ENCODE measurements at places on chromosomes 5 and 9.

DNA sequence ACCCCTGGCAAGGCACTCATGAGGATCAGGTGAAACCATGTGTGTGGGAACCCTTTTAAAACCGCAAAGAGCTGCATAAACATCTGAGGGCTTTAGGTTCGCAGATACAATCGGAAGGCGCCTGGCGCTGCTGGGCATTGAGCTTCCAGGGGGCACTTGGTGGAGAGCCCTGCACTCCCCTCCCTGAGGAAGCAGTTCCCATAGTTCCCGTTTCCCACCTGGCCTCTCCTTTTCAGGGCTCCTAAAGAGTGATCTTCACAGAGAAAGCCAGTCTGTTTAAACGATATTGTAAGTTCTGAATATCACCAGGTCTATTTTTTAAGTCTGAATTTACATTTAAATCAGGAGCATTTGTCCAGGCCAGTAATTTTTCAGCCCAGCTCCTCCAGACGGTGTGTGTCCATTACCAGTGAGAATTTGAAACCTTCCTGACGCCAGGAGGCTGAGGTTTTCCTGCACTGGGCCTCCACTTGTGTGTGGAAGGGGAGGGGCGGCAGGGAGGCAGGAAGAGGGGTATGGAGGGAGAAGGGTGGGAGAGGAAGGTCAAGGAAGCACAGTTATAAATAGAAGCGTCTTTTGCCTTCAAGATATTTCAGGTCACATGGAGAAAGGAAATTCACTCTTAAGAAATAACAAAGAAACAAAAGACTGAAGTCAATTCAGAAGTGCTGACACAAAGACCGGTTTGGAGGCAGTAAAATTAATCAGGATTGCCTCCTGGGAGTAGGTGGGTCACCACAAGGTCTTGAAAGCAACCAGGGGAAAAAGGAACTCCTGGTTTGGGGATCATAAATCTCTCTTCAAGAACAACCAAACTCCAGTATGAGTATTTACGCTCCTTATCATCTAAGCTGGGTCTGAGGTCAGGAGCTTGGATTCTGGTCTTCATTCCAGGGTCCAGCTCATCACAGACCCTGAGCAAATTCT is 14.3 kb upstream of the MGAT1 start:
- DNase-seq = no peak

DNA sequence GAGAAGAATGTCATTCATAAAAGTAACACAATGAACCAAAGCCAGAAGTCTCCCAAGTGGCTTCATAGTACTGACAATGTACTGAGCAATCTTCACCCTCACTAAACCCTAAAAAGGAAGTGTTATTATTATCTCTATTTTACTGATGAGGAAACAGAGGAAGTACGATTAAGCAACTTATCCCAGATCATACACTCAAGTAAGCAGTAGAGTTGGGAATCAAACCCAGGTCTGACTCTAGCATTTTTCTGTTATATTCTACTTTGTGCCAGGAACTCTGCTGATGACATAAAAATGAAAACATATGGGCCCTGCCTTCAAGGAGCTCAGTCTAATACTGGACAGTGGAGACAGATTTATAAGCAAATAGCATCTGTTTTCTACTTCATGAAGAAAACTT is 109.2 kb downstream of the RAPGEF6 start:
- DNase-seq = no peak

DNA sequence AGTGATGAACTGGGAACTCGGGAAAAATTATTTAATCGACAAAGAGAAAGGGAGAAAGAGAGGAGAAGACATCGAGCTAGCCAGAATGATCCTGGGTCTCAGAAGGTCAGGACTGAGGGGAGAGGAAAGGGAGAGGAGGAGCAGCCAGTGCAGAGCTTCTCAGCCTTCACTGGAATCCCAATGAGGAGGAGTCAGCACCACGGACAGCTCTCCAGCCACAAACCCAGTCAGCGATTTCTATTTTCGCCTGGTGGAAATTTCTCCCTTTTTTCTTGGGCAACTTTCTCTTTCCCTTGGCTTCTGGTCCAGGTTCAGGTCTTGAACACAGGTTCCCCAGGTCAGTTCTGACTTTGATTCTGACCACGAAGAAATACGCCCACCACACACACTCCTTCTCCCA is 1.6 kb upstream of the BRINP1 start:
- DNase-seq = no peak

DNA sequence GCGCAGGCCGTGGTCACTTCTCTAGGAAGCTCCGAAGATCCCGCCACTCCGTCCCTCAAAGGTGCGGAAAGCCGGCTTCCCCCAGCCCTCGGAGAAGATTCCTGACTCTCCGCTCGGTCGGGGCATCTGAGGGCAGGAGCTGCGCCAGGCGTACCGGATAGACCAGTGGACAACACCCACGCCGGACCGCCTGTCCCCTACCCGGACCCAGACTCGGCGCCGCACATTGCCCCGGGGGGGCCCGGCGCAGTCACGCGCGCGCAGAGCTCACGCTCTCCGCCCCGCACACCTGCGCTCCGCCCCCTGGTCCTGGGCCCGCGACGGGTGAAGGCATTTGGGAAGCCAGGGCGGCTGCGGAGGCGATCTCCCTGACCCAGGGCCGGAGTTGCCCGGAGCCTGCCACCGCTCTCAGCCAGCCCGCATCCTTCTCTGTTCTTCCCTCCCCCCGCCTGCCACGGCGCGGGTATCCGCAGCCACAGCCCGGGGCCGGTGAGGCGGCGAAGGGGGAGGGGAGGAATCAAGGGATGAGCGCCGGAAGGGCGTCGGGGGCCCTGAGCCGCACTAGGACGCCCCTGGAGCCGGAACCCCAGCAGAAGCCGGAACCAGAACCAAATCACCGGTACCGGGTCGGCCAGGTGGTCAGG is 448 bp downstream of the RELL2 start:
- peak; percentile 54 for DNase-seq

- no peak for DNase-seq
Measured at GRCh38 chr9:118782790-118783463, 586.3 kb downstream of the BRINP1 start.

DNA sequence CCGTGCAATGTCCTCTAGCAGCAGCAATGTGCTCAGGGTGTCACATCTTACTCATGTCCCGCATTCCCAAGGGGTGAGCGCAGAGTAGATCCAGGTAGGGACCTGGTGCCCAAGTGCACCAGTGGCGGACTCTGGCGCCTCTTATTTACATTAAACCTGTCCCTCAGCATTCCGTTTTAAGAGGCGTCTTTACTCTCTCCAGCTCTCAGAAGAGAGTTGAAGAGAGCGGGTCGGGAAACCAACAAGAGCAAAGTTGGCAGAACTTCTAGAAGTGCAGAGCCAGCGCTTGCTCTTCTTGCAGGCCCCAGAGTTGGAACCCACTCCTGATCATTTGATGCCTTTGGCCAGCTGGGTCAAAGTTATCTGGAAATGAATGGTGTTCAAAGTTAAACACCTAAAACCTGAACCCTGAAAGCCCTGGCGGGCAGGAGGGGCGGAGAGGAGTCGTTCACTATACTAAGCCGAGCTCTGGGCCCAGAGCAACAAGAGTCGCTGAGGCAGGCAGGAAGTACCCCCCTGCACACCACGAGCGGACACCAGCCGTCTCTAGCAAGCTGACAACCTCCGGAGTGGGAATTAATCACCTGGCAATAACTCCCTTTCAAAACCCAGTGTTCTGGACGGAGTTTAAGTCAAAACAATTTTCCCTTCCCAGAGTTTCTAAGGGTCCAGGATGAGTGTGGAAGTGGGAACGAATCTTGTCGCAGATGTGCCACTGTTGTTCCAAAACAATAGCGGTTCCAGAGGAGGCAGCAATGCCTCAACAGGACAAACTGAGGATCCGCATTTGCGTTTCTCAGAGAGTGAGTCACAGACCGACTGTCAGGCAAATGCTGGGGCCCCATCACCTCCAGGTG is 122.8 kb downstream of the TMEM161B start:
- no peak for DNase-seq

DNA sequence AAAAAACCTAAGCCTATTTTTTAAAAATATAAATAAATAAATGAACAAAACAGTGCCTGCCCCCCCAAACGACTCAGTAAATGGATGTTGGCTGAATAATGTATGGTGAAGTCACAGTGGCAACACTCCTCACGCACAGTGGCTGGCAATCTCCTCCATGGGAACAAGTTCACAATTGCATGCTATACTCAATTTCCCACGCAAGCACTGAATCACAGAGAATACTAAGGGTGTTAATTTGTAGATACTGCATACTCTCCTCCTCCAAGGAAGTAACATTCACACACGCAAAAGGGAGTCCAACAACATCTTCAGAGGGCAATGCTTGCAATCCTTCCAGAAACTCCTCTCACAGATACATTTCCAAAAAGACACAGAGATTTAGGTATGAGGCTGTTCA is 47.5 kb downstream of the SERINC5 start:
- no peak for DNase-seq

DNA sequence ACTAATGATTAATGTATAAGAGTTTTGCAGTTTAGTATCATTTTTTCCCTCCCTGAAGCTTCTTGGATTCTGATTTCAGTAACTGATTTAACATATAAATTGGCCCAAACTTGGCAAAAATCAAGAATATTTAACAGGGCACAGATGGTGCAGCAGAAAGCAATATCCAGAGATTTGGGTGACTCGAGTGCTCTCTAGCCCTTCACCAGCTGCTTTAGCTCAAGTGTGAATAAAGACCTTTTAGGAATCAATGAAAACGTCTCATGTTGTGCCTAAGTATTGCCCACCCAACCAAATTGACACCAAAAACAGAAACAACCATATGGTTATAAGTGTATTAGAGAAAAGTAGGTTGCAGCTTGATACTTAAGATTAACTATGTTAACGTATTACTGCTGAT is 933.4 kb upstream of the PTPRD start:
- DNase-seq = no peak

- DNase-seq = no peak
Measured at GRCh38 chr5:90709323-90710155, 150.9 kb downstream of the ADGRV1 start.

DNA sequence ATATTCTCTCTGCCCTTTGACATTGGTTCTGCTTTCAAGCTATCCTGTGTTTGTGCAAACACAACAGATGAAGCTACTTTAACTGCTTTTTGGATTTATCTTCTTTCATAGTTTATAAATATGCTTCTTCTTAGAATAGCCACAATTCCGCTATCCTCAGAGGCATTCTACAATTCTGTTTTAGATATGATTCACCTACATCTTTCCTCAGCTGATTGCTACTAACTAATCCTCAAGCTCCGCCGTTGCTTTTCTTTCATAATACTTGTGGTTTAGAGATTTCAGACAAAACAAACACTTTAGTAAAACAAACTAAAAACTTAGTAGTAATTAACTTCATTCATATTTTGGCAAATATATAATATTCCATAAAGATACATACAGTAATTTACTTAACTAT is 52.5 kb downstream of the ECPAS start:
- DNase-seq = no peak

- DNase-seq = no peak
Measured at GRCh38 chr9:36665921-36666431, 93.3 kb downstream of the MELK start.

DNA sequence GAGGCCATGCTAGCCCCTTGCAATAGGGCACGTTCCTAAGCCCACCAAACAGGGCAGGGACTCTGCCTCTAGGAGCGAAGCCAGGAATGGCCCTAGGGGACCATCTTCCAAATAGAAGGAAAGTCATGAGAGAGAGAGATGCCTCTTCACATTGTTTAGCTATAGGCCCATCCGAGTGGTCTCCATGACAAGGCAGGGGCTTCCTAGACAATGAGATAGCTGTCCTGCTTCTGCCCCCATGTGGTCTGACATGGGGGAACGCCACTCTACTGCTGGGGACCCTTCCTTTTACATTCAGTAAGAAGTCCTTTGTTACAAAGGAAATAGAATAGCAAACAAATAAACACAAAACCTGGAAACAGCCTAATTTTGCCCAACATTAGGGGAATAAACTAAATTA is 17.9 kb upstream of the KIF4B start:
- DNase-seq = no peak

DNA sequence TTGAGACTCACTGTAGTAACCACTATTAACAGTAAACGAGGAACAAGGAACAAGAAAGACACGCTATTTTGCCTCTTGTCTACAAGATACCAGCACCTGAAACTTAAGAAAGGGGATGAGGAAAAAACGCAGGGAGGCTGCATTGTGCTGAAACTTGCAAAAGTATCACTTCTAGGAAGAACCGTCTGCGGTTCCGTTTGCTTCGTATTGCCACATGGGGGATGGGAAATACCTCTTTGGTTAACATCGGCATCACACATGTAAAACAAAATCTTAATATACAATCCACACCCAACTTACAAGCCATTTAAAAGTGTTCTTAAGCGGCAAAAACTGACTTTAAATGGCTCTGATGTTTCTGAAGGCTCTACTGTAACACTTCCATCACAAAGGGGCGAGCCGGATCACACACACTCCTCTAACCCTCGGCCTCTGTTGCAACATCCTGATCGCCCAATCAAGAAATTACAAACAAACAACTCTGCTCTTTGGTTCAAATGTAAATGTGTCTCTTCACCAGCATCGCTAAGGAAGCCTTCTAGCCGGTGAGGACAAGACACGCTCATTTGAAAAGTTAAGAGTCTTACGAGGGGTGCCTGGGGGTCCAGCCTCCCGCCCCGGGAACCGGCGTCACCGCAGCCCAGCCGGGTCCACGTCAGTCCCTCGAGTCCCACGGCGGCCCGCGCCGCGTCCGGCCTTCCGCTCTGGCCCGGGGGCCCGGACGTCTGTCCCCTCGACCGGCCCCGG is 621 bp downstream of the SEC16A start:
- DNase-seq = no peak

- no peak for DNase-seq
Measured at GRCh38 chr5:132674671-132675506, 1.1 kb downstream of the IL4 start.

- DNase-seq = no peak
Measured at GRCh38 chr9:89562186-89562814, 42.5 kb upstream of the GADD45G start.

- DNase-seq = no peak
Measured at GRCh38 chr5:36199620-36200019, 42.1 kb downstream of the NADK2 start.

GRCh38 chr5:156715287-156715686 is 134.8 kb upstream of the PPP1R2B start:
- no peak for DNase-seq

GRCh38 chr9:80690349-80690939 is 998.9 kb downstream of the TLE1 start:
- no peak for DNase-seq

- DNase-seq = no peak
Measured at GRCh38 chr5:157596487-157596886, 20.9 kb upstream of the ADAM19 start.

DNA sequence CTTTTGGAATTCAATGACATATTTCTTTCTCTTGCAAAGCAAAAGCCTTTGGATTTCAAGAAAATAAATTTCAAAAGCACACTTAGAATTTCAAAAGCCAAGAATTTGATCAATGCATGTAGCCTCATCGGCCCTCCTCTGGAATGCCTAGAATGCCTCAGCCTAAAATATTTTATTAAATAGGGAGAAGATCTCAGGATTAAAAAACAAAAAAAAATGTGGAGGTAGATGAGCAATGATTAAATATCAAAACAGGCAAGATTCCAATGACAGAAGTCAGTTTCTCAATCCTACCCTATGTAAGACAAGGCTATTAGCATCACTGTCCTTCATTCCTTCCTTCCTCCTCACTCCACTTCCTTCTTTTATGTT is 169.0 kb downstream of the CDH6 start:
- no peak for DNase-seq

- DNase-seq = no peak
Measured at GRCh38 chr5:26625099-26625498, 413.3 kb downstream of the CDH9 start.

- no peak for DNase-seq
Measured at GRCh38 chr9:77021291-77021894, 1.9 kb downstream of the FOXB2 start.

GRCh38 chr9:135369412-135369990 is 110.1 kb upstream of the PPP1R26 start:
- DNase-seq = no peak

GRCh38 chr5:113437111-113437510 is 2.3 kb upstream of the TSSK1B start:
- DNase-seq = no peak

All from activated T-helper 9 cell treated with anti-CD3 and anti-CD28 coated beads, Interleukin-2, amount 50 U/mL, for 16 hours (primary cell).